SJCRH30 (cell line): ENCODE measurements at places on chromosomes 12 and 14.

GRCh38 chr12:56518570-56518969 is 3.0 kb upstream of the RBMS2 start:
- H3K36me3 ChIP-seq = no peaks in the 10 kb centered on the region
- no peak overlapping the region for H3K4me3 ChIP-seq
- H3K4me1 ChIP-seq = peaks cover 3% of the 10 kb centered on the region; the same call in 1 of the 2 replicates
- H3K27me3 ChIP-seq = no peaks in the 10 kb centered on the region

GRCh38 chr14:67564236-67564635 is 31.1 kb downstream of the PLEKHH1 start:
- H3K4me1 ChIP-seq = peaks cover 19% of the 10 kb centered on the region
- no peak overlapping the region for H3K4me3 ChIP-seq
- DNase-seq = no peak
- H3K27ac ChIP-seq = no peak overlapping the region
- no peaks in the 10 kb centered on the region for H3K36me3 ChIP-seq

GRCh38 chr14:31411218-31411727 is 9.1 kb downstream of the HEATR5A start:
- DNase-seq = no peak
- no peaks in the 10 kb centered on the region for H3K4me1 ChIP-seq
- H3K27me3 ChIP-seq = no peaks in the 10 kb centered on the region
- H3K36me3 ChIP-seq = no peaks in the 10 kb centered on the region
- no peak overlapping the region for H3K27ac ChIP-seq
- no peak overlapping the region for H3K4me3 ChIP-seq

- DNase-seq = no peak
- H3K27me3 ChIP-seq = no peaks in the 10 kb centered on the region
- H3K4me3 ChIP-seq = no peak overlapping the region
- no peak overlapping the region for H3K27ac ChIP-seq
- no peaks in the 10 kb centered on the region for H3K4me1 ChIP-seq
Observed at GRCh38 chr12:98763656-98764055, 118.6 kb downstream of the APAF1 start.
